ENCODE measurements at places on chromosomes 7 and 10. TPM values are rescaled to one million over a fixed set of nuclear protein-coding genes. Genes with fewer than 3 reads are reported as not detected.

Gene SLC13A1
- total RNA-seq: not detected

Gene TUBB8
- total RNA-seq: not detected

Gene EXOSC1
- total RNA-seq: 49.2 TPM

Gene ZNF503
- total RNA-seq: 0.31 TPM

Gene EZH2
- total RNA-seq: 112 TPM

Gene SKAP2
- 8.1 TPM for total RNA-seq

Gene GSAP
- 1.9 TPM for total RNA-seq

Gene LAMB1
- 0.20 TPM for total RNA-seq

Gene OR13A1
- not detected for total RNA-seq

Gene SSC4D
- 0.67 TPM for total RNA-seq

Gene HOXA6
- total RNA-seq: not detected

Gene CPA1
- not detected for total RNA-seq

Gene IDI1
- 69.5 TPM for total RNA-seq

Gene RARRES2
- total RNA-seq: not detected

Gene GPRIN2
- total RNA-seq: not detected

Gene SEMA3E
- total RNA-seq: not detected

Gene HECW1
- not detected for total RNA-seq

Gene ABCB1
- 8.9 TPM for total RNA-seq

Gene KCND2
- total RNA-seq: not detected
